Caco-2 (cell line): ENCODE measurements at places on chromosomes 12 and 14. TPM values are rescaled to one million over a fixed set of nuclear protein-coding genes. Genes with fewer than 3 reads are reported as not detected.

GRCh38 chr12:131209082-131210070 lies 255.7 kb downstream of the ADGRD1 start:
- no peak for DNase-seq
- H3K27ac ChIP-seq = no peak overlapping the region
- H3K4me1 ChIP-seq = no peaks in the 10 kb centered on the region
- no peak overlapping the region for H3K4me3 ChIP-seq
- no peaks in the 10 kb centered on the region for H3K36me3 ChIP-seq
- no peaks in the 10 kb centered on the region for H3K27me3 ChIP-seq

DNA sequence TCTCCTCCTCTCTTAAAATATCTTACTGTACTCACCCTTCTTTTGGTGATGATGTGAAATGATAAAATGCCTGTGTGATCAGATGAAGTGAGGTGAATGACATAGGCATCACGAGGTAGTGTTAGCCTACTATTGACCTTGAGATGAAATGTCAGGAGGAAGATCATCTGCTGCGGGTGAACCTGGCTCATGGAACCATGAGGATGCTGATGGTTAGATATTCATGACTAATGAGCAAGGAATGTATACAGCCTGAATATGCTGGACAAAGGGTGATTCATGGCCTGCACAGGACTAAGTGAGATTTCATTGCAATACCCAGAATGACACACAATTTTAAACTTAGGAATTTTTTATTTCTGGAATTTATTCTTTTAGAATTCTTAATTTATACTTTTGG lies 89.6 kb downstream of the DAAM1 start:
- no peak for DNase-seq
- H3K27ac ChIP-seq = no peak overlapping the region
- H3K36me3 ChIP-seq = no peaks in the 10 kb centered on the region
- peaks cover 20% of the 10 kb centered on the region for H3K4me1 ChIP-seq
- no peak overlapping the region for H3K4me3 ChIP-seq
- H3K27me3 ChIP-seq = no peaks in the 10 kb centered on the region

GRCh38 chr12:95337146-95337545 lies 119.5 kb downstream of the VEZT start:
- peaks cover 61% of the 10 kb centered on the region for H3K4me1 ChIP-seq
- H3K4me3 ChIP-seq = no peak overlapping the region
- DNase-seq = no peak
- H3K36me3 ChIP-seq = no peaks in the 10 kb centered on the region

DNA sequence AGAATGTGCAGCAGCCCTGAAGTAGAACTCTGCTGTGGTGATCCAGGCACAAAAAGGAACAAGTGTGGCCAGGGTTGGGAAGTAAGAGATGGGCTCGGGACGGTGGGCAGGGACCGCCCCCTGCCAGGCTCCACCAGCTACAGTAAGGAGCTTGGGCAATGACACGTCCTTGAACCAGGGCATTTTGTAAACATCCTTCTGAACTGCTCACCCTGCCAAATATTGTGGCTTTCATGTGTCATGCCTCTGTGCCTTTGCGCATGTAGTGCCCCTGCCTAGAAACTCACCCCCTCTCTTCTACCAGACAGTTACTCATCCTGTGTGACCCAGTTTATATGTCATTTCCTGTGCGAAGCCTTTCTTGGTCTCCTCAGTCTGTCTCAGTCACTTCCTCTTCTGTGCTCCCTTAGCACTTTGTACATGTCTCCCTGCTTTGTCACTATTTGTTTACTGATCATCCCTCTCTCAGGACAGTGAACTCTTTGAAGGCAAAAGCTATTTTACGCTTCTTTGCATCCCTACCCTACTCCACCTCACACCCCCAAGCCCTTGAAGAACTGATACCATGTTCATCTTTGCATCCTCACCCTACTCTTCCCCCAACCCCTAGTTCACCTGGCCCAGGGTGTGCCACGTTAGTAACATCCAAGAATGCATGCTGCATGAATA lies 108.9 kb upstream of the PLEKHG7 start:
- no peaks in the 10 kb centered on the region for H3K27me3 ChIP-seq
- DNase-seq = no peak
- no peaks in the 10 kb centered on the region for H3K36me3 ChIP-seq
- H3K27ac ChIP-seq = no peak overlapping the region

DNA sequence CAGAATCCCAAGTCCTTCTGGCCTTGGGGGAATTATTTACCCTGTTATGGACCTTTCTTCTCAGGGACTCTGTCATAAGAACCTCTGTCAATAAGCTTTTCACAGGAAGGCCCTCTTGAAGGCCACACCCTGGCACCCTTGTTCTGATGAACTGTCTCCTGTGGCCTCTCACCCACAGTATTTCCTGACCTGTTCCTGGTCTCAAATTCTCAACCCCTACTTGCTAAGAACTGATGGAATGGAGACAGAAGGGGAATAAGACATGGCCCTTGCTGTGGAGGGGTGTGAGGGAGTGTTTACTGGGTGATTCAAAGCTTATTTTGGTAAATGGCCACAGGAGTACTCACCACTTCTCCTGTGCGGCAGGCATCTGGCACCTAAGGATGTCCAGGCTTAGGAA lies 1082.9 kb downstream of the BCL11B start:
- H3K4me1 ChIP-seq = no peaks in the 10 kb centered on the region
- no peak overlapping the region for H3K27ac ChIP-seq
- H3K4me3 ChIP-seq = no peak overlapping the region
- no peak for DNase-seq
- no peaks in the 10 kb centered on the region for H3K27me3 ChIP-seq
- no peaks in the 10 kb centered on the region for H3K36me3 ChIP-seq

GRCh38 chr14:66216763-66217162 lies 269.4 kb upstream of the CCDC196 start:
- no peak overlapping the region for H3K27ac ChIP-seq
- no peaks in the 10 kb centered on the region for H3K36me3 ChIP-seq
- DNase-seq = no peak
- H3K4me3 ChIP-seq = no peak overlapping the region

GRCh38 chr12:119374635-119375034 lies 40.1 kb downstream of the CCDC60 start:
- no peaks in the 10 kb centered on the region for H3K36me3 ChIP-seq
- no peaks in the 10 kb centered on the region for H3K4me1 ChIP-seq
- H3K27ac ChIP-seq = no peak overlapping the region

GRCh38 chr12:85519163-85519562 lies 239.1 kb downstream of the ALX1 start:
- H3K36me3 ChIP-seq = no peaks in the 10 kb centered on the region
- no peak overlapping the region for H3K27ac ChIP-seq
- H3K4me1 ChIP-seq = no peaks in the 10 kb centered on the region
- no peak overlapping the region for H3K4me3 ChIP-seq

DNA sequence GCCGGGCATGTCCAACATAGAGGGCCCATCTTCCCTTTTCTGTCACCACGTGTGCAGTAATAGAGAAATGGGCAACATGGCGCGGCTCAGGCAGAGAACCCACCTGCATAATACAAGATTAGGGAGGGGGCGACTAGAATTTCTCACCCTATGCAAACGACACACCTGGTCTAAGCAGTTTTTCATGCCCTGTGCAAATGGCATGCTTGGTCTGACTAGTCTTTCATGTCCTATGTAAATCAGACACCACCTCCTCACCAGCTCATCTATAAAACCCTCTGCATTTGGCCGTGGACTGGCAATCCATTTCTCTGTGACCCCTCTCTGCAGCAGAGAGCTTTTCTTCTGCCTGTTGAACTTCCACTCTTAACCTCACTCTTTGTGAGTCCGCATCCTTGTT lies 180.2 kb upstream of the PZP start:
- H3K27me3 ChIP-seq = no peaks in the 10 kb centered on the region; the same call in 1 of the 2 replicates
- no peaks in the 10 kb centered on the region; the same call in 1 of the 2 replicates for H3K4me1 ChIP-seq
- H3K27ac ChIP-seq = no peak overlapping the region

DNA sequence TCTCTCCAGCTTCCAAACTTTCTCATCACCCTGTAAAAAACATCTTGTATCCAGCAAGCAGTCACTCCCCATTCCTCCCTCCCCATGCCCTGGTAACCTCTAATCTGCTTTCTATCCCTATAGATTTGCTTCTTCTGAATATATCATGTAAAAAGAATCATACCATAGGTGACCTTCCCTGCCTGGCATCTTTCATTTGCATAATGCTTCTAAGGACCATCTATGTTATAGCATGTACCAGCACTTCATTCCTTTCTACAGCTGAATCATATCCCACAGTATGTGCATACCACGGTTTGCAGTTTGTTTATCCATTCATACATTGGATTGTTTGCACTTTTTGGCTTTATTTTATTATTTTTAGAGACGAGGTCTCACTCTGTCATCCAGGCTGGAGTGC lies 22.9 kb upstream of the VPS37B start:
- no peaks in the 10 kb centered on the region for H3K36me3 ChIP-seq
- H3K4me3 ChIP-seq = no peak overlapping the region
- H3K27me3 ChIP-seq = no peaks in the 10 kb centered on the region
- H3K27ac ChIP-seq = no peak overlapping the region

DNA sequence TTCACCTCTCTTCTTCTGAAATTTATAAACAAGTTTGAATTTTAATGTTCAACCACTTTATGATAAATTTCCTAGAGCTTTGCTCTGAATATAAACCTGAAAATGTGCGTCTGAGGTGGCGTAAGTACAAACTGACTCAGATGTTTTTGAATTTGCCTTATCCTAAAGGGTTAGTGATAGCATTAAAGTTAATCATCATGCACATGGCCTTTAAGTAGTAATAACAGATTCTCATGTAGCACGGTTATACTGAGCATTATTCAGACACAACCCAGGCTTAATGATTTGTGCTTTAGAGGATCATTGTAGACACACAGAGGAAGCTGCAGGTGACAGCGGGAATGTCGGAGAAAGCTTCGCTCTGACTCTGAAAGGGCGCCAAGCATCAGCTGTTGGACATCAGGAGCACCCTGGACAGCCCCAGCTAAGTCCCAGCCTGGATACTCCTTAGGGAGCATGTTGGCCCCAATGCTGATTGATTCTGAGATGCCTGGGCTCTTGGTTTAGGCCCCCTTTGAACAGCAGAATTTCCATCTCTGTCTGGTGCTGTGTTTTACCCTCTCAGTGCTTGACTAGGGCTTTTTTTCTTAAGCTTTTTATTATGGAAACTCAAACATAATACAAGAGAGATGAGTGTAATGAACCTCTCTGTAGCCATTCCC lies 91.1 kb downstream of the PLXNC1 start:
- no peak overlapping the region for H3K27ac ChIP-seq
- DNase-seq = no peak
- H3K36me3 ChIP-seq = no peaks in the 10 kb centered on the region
- H3K27me3 ChIP-seq = no peaks in the 10 kb centered on the region

- H3K36me3 ChIP-seq = no peaks in the 10 kb centered on the region; the same call in 1 of the 2 replicates
- H3K4me3 ChIP-seq = no peak overlapping the region
- no peak for DNase-seq
- H3K4me1 ChIP-seq = no peaks in the 10 kb centered on the region
- H3K27me3 ChIP-seq = no peaks in the 10 kb centered on the region
Observed at GRCh38 chr12:1034751-1035457, 43.9 kb downstream of the ERC1 start.

- DNase-seq = no peak
- H3K36me3 ChIP-seq = no peaks in the 10 kb centered on the region
- no peak overlapping the region for H3K4me3 ChIP-seq
- no peaks in the 10 kb centered on the region for H3K4me1 ChIP-seq
- no peaks in the 10 kb centered on the region for H3K27me3 ChIP-seq
- no peak overlapping the region for H3K27ac ChIP-seq
Observed at GRCh38 chr12:104469066-104469465, 12.3 kb downstream of the CHST11 start.

FOXN4 gene
- total RNA-seq = 0.49 and 0.95 TPM in 2 replicates

RHEBL1 gene
- total RNA-seq = 2.5 and 2.6 TPM in 2 replicates

FOXG1 gene
- total RNA-seq = not detected in 2 replicates

KRT6C gene
- total RNA-seq = not detected in 2 replicates

ASPG gene
- not detected in 2 replicates for total RNA-seq

SCN8A gene
- total RNA-seq = 14.7 and 16.5 TPM in 2 replicates

CERS5 gene
- total RNA-seq = 61.6 and 62.6 TPM in 2 replicates

KRT75 gene
- not detected in 2 replicates for total RNA-seq

ACSS3 gene
- total RNA-seq = 0.70 and 0.95 TPM in 2 replicates

PMCH gene
- not detected in 2 replicates for total RNA-seq

TROAP gene
- total RNA-seq = 134 and 135 TPM in 2 replicates
